Mononuclear cell (primary cell): ENCODE measurements at places on chromosomes 1 and 21. TPM values are rescaled to one million over a fixed set of nuclear protein-coding genes. Genes with fewer than 3 reads are reported as not detected.

The RXFP4 gene
- not detected for total RNA-seq

The ZNF695 gene
- total RNA-seq = 0.52 TPM

The CA14 gene
- total RNA-seq = not detected

The CLEC20A gene
- 0.21 TPM for total RNA-seq

The PTPRC gene
- total RNA-seq = 1,024 TPM

The GLIS1 gene
- not detected for total RNA-seq

The SPRR1B gene
- not detected for total RNA-seq

The TATDN3 gene
- total RNA-seq = 15.7 TPM

The SPATA1 gene
- total RNA-seq = 0.73 TPM

The CCDC17 gene
- 2.6 TPM for total RNA-seq

The RAB7B gene
- total RNA-seq = 0.10 TPM

The DSCAM gene
- not detected for total RNA-seq

The PAQR7 gene
- total RNA-seq = 3.5 TPM

The SLC30A10 gene
- total RNA-seq = not detected

The RGSL1 gene
- not detected for total RNA-seq

The AMY1C gene
- total RNA-seq = not detected

The C1orf56 gene
- 0.31 TPM for total RNA-seq

The KRTAP12-2 gene
- total RNA-seq = not detected

The FCMR gene
- total RNA-seq = 117 TPM

The MCOLN2 gene
- total RNA-seq = 14.1 TPM

The NHLH1 gene
- total RNA-seq = not detected

The BRINP3 gene
- total RNA-seq = not detected

The AGTRAP gene
- total RNA-seq = 62.0 TPM

The NLRP3 gene
- 648 TPM for total RNA-seq

The GREM2 gene
- total RNA-seq = 0.31 TPM

The PLA2G4A gene
- 2.2 TPM for total RNA-seq

The PRDM15 gene
- 8.1 TPM for total RNA-seq

The RGS1 gene
- total RNA-seq = 1,368 TPM

The CD101 gene
- 11.4 TPM for total RNA-seq

The KRTAP12-1 gene
- not detected for total RNA-seq

The COL11A1 gene
- 0.10 TPM for total RNA-seq

The MAN1C1 gene
- 12.9 TPM for total RNA-seq

The RGS18 gene
- total RNA-seq = 263 TPM

The TSPAN1 gene
- total RNA-seq = not detected

The FALEC gene
- not detected for total RNA-seq

The CELA2B gene
- total RNA-seq = not detected

The RNF186 gene
- total RNA-seq = not detected

The KRTAP10-5 gene
- total RNA-seq = not detected

The S100A7 gene
- not detected for total RNA-seq

The PTPRF gene
- under 0.01 TPM for total RNA-seq

The IFNLR1 gene
- total RNA-seq = 1.6 TPM

The KCNQ4 gene
- under 0.01 TPM for total RNA-seq
